ENCODE measurements at places on chromosomes 12 and 14. TPM values are rescaled to one million over a fixed set of nuclear protein-coding genes. Genes with fewer than 3 reads are reported as not detected.

Gene EPYC
- not detected for total RNA-seq

DNA sequence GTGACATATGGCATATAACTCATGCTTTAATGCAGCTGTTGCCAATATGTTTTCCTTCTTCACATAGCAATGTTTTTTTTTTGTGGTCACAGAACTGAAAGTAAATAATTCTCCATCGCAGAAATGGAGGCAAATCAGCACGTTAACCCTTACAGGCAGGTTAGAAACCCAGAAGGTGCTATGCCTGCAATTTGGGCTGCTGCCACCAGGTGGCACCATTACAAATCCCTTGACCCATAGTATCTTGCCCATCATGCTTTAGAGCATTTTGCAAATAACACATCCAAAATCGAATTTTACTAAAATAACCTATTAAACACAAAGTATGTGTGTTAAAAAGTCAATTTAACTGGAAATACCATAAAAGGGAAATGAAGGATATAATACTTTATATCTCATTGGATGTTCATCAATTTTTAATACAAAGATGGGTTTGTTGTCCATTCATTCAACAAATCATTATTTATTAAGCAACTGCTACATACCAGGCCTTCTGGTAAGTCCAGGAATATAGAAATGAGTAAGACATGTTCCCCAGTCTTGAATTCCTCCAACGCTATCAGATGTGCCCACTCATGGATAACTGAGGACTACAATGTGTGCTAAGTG is 340.1 kb downstream of the GLT1D1 start:
- no peak for DNase-seq

DNA sequence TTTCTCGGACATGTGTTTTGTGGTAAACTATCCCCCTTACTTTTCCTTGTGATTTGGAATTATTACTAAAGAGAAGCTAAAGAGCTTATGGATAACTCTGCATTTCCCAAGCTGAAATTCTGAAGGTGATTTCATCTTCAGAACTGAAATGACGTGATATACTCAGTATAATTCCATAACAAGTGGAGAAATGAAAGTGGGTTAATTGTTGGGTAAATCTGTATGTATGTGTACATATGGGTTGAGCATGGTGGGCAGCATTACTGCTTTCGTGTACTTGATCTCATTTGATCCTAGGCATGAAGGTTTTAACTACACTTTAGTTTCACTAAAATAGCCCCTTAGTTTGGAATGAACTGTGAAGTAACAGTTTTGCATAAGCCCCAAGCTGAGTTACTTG is 4.1 kb downstream of the YY1 start:
- no peak for DNase-seq

Gene ART4
- not detected for total RNA-seq

Gene PTHLH
- total RNA-seq: not detected

DNA sequence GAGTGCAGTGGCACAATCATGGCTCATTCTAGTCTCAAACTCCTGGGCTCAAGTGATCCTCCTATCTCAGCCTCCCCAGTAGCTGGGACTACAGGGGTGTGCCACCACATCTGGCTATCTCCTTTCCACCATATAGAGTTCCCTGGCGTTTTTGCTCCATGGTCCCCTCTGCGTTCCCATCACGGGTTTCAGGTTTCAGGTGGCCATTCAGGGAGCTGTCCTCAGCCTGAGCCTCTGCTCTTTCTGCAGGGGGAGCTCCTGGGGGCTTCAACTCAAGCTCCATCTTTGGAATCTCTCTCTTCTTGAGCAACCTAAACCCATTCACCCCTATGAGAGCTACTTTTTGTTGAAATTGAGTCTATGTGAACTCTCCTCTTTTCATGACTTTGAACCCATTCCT is 11.6 kb downstream of the SMIM41 start:
- DNase-seq: no peak

GRCh38 chr12:53115891-53116648 is 12.8 kb downstream of the SOAT2 start:
- no peak for DNase-seq

DNA sequence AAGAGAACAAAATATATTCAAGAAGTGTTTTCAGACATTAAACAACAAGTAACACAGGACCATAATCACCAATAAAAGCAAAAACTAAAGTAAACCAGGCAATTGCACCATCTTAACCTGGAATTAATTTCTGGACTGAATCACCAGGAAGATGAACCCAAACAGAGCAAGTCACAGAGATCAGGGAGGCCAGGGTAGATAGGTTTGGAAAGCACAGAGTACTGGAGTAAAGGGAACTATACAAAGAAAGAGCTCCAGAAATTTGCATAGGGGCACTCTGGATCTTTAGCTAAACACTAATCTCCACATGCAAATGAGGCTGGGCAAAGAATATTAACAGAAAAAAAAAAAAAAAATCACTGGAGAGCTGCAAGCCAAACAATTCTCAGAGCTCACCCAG is 84.7 kb downstream of the NUAK1 start:
- no peak for DNase-seq

DNA sequence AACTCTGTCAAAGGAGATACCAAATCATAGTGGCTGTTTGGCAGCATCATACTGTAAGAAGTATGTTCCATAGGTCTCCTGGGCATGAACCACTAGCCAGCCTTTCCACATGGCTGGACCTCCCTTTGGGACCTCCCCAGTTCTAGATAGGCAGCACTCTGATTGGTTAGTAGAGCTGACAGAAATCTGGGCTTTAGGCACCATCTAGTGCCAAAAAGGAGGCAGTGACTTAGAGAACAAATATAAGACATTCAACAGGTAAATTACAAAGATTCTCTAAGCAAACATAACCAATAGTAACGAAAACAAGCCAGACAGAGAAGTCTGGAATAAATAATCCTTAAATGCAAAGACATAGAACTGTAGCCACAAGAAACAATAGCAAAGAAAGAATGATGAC is 148.0 kb upstream of the PDE3A start:
- no peak for DNase-seq

Data from MG63 (cell line).